Bronchial epithelial cell (primary cell): ENCODE measurements at places on chromosomes 1 and 21. TPM values are rescaled to one million over a fixed set of nuclear protein-coding genes. Genes with fewer than 3 reads are reported as not detected.

GRCh38 chr1:155833665-155834295, 23.2 kb downstream of the GON4L start:
- no peak for DNase-seq

- DNase-seq: no peak
These were observed 61.4 kb upstream of the TLR5 start for GRCh38 chr1:223204424-223204823.

- DNase-seq: no peak
These were observed 69.8 kb downstream of the COQ8A start for GRCh38 chr1:227009937-227010336.

DNA sequence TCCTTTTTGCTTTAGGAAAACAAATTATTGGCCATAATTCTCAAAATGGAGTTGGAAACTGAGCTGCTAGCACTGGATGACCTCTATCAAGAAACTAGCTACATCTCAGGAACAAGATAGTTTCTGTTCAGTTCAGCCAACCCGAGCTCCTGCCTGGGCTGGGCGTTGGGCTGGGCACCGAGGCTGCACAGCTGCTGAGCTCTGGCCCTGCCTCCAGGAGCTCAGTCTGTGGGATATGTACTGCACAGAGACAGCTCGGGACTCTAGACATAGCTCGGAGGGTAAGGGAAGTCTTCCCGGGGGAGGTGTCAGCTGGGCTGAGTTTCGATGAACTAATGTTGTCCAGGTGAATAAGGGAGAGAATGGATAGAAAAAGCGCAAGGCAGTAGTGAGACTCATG, 24.5 kb upstream of the SLC1A7 start:
- no peak for DNase-seq

GRCh38 chr1:229043115-229043514, 227.8 kb upstream of the RAB4A start:
- DNase-seq: no peak

- peak; percentile 9 for DNase-seq
These were observed 13.1 kb downstream of the ACTA1 start for GRCh38 chr1:229420765-229421164.

HSPG2 gene
- 28.7 and 36.1 TPM in 2 replicates for total RNA-seq

GBP7 gene
- total RNA-seq: not detected in 2 replicates

KIF21B gene
- 4.2 and 5.6 TPM in 2 replicates for total RNA-seq

GRCh38 chr1:83996621-83997020, 2.3 kb downstream of the TTLL7 start:
- DNase-seq: peak; percentile 10

DNA sequence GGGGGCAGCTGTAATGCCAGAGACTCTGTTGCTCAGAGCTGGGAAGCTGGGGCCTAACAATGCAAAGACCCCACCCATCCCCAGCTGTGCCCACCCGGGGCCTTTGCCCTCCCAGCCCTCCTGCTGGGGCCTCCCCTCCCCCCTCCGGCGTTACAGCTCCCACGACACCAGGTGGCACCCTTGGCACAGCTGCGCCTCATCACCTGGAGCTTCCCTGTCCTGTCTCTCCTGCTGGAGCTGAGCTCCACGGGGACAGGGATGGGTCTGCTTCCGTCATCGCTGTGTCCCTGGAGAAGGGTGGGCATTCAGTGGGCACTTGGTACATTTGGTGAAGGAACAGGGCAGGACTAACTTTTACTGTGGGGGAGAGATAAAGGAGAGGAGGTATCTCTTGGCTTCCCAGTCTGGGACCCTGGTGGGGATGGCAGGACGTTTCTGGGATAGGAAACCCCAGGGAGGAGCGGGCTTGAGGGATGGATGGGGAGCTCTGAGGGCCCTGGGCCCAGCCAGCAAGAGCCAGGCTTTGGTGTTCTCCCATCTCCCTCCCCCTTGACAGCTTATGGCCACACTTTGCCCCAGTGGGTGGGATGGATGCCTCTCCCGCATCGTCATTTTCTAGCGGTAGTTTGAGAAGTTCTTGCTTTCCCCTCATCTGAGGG, 453.2 kb downstream of the PTPRU start:
- DNase-seq: no peak

OR2L8 gene
- total RNA-seq: not detected in 2 replicates

DNA sequence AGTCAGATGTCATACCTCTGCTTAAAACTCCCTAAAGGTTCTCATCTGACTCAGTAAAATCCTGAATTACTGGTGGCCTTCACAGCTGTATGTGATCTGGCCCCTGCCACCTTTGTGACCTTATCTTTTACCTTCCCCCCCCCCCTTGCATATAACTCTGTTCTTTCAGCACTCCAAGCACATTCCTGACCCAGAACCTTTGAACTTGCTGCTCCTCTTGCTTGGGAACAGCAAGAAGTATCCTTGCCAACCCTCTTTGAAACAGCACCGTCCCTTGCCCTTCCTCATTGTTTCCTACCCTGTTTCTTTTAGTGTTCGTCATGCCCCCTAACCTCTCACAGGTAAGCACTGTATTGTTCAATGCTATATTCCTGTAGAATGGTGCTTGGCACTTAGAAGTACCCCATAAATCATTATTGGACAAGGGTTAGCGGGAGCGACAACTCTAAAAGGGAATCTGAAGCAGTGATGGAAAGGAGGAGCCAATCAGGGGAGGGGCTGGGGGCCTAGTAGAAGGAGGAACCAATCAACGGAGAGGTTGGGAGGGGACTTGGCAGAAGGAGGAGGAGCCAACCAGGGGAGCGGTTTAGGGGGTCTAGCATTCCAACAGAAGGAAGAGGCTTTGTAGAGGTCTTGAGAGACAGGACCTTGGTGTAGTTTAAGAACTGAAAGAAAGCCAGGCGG, 13.9 kb downstream of the CACHD1 start:
- DNase-seq: no peak

GRCh38 chr21:29416268-29416667, 117.5 kb downstream of the BACH1 start:
- DNase-seq: peak; percentile 42

IFI16 gene
- total RNA-seq: 34.0 and 54.7 TPM in 2 replicates

- no peak for DNase-seq
These were observed 28.8 kb downstream of the QSOX1 start for GRCh38 chr1:180183426-180183825.

GRCh38 chr1:232532901-232533300, 97.0 kb downstream of the SIPA1L2 start:
- DNase-seq: no peak

DNA sequence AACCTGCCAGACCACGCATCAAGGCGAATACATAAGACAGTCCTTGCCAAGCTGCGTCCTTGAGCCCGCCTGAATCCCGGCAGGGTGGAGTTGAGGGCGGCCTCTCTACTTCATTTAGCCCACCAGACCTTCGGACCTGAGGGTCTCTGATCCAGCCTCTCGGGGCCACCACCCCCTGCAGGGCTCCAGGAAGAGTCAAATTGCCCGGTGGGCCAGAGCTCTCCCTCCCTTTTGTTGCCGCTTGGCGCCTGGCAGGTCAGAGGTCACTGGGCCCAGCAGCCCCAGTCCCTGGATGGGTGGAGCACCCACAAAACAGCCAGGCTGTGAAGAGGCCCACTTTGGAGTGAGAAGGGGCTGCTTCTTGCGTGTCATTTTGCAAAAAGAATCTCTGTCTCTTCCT, 9.0 kb downstream of the GNG4 start:
- no peak for DNase-seq

DNA sequence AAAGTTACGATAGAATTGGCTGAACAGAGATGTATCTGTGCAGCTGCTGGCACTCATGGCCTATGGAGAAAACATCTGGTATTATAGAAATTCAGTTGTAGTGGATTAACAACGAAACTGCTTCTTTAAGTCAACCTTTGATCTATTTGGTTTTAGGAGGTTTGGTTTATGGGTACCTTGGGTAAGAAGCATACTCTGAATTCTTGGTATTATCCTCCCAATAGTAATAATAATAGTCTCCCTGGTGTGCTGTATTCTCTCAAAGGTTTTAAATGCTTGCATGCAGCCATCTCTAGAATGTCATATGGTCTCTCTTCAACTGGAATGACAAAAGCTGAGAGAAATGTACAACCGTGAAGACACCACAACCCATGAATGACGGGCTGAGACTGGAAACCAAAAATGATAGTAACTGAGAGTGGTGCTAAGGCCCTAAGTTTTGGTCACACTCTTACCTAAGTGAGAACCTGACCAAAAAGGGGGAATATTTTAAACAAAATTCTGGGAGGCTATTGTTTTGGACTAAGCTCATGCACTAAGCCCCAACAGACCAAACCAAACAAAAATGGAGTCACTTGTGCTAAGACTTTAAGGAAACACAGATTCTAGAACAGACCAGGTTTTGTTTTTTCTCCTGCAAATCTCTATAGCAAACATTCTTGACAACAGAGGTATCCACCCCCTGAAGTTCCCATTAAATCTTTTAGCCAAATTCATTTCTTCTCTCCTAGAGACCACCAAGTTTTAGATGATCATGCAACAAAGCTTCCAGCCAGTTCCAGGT, 17.6 kb upstream of the TMEM61 start:
- no peak for DNase-seq

GRCh38 chr1:27380224-27380623, 2.9 kb downstream of the CD164L2 start:
- DNase-seq: no peak

DNA sequence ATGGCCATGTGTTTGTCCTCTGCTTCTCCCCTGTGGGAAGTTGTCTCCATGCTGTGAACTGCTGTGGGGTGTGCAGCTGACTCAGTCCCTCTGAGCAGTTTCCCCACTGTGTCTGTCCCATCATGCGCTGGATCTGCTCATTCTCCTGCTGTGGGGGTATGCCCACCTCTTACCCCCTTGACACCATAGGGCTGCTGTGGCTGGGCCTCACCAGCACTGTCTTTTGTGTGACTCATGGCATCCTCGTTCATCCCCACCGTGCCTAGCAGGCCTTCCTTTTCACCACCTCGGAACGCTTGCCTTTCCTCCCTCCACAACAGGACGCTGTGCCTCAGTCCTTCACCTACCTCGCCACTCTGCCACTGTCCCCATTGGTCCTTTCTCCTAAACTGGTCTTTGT, 27.3 kb downstream of the VANGL2 start:
- DNase-seq: no peak

DNA sequence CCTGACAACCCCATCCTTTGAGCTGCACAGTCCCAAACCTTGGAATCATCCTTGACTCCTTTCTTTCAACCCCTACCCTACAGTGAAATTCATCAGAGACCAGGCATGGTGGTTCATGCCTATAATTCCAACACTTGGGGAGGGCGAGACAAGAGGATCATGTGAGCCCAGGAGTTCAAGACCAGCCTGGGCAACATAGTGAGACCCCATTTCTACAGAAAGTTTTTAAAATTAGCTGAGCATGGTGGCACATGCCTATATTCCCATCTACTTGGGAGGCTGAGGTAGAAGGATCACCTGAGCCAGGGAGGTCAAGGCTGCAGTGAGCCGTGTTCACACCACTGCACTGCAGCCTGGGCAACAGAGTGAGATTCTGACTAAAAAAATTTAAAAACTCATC, 34.5 kb downstream of the RERE start:
- no peak for DNase-seq

- DNase-seq: peak; percentile 47
These were observed 699 bp upstream of the NES start for GRCh38 chr1:156677616-156678596.

- no peak for DNase-seq
These were observed 106.4 kb upstream of the PPP2R5A start for GRCh38 chr1:212178851-212179250.

SPRR4 gene
- total RNA-seq: not detected in 2 replicates

DNA sequence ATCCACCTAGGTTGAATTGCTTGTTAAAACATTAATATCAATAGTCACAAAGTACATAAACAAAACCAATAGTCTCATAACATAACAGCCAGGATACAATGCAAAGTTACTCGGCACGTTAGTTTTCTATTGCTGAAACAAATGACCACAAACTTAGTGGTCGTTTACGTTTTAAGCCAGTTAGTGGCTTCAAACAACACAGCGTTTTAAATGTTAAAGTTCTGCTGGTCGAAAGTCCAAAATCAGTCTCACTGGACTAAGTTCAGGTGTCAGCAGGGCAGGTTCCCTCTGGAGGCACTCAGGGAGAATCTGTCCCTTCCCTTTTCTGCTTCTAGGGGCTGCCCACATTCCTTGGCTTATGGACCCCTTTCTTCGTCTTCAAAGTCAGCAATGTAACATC, 35.6 kb upstream of the ATP1A1 start:
- DNase-seq: no peak

GRCh38 chr1:111197598-111198284, 2.7 kb downstream of the DENND2D start:
- DNase-seq: no peak

SERPINC1 gene
- total RNA-seq: not detected in 2 replicates

GRCh38 chr1:110207831-110208230, 2.3 kb upstream of the KCNC4 start:
- peak; percentile 35 for DNase-seq

- no peak for DNase-seq
These were observed 98.1 kb upstream of the NFIA start for GRCh38 chr1:60984062-60984799.

- peak; percentile 86 for DNase-seq
These were observed 167.7 kb downstream of the TOMM20 start for GRCh38 chr1:234960722-234961455.

CYP2J2 gene
- total RNA-seq: 0.53 and 1.3 TPM in 2 replicates

- DNase-seq: no peak
These were observed 18.0 kb upstream of the PRDM15 start for GRCh38 chr21:41897047-41897669.

TARDBP gene
- 79.0 and 99.9 TPM in 2 replicates for total RNA-seq

GRCh38 chr1:156858555-156858956, 361 bp downstream of the INSRR start:
- no peak for DNase-seq

GRCh38 chr1:230807561-230808280, 60.5 kb downstream of the CAPN9 start:
- DNase-seq: no peak

DNA sequence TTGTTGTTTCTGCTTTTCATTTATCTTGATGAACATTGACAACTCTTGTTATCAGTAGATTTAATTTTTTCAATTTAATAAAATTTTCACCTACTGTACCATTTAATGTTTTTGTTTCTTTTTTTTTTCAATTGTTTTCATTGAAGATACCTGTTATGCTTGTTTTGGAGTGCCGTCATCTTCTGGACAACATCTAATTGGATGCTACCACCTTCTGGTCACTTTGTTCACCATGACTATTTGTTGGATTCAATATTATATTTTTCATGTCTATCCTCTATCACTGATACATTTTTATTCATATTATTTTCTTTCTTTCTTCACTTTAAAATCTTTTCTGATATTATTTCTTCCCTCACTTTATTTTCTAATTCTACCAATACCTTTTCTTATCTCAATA, 14.0 kb downstream of the KRTAP21-2 start:
- no peak for DNase-seq

CFAP45 gene
- total RNA-seq: 0.53 and 0.90 TPM in 2 replicates

GRCh38 chr1:209368864-209369598, 214.5 kb upstream of the CAMK1G start:
- DNase-seq: peak; percentile 96

- DNase-seq: peak; percentile 25
These were observed 741 bp downstream of the DUSP10 start for GRCh38 chr1:221740993-221741702.

- DNase-seq: peak; percentile 99
These were observed 12.6 kb downstream of the PKP1 start for GRCh38 chr1:201295861-201296260.
